ENCODE measurements at places on chromosomes 16 and 17.
A peak's percentile ranks its signal among the peaks of the same experiment; 100 is the strongest.

- no peak for DNase-seq
Measured at GRCh38 chr17:18025945-18026776, 12.8 kb downstream of the ATPAF2 start.

GRCh38 chr17:80986816-80987475, 4.7 kb upstream of the CHMP6 start:
- DNase-seq = no peak

DNA sequence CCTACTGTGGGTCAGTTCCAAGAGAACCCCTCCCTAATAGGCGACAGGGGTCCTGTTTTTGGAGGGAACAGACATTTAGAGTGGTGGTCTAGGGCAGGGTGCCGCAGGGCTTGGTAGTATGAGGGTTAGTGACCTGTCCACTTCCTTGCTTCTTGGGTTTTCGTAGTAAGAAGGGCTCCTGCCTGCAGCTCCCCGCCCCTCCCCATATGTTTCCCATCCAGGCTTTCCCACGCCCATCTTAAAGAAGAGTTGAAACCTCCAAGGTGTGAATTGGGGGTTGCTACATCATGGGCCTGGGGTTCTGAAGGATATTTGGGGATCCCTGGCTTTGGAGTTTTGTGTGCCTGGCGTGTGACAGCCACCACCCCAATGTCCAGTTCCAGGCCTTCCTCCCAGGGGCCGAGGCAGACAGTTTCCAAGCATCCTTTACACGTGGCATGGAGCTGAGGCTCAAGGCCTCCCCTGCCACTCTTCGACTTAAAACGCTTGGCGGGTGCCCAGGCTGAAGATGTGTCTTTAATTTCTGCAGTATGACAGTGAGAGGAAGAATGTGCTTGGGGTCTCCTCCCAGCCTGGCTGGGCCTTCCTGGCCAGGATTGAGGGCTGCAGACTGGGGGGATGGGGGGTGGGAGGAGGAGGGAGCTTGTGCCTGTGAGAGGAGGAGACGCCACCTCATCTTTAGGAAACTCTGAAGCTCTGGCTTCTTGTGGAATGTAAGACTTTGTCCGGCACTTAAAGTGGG, 2.3 kb upstream of the COL1A1 start:
- no peak for DNase-seq

DNA sequence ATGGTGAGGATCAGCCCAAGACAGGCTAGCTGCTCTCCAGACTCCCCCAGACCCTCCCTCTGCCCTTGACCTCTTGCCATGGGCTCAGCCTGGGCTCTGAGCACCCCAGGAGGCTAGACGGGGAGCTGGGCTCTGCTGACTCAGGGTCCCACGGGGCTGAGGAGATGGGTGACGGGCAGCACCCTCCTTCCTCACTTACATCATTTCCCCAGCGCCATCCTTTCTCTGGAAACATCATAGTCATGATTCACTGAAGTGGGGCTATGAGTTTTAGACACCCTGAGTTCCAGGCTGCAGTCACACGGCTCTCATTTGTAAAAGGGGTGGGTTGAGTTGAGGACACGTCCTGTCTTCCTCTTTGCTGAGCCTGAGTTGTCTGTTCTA, 3.0 kb upstream of the ITGAX start:
- DNase-seq = no peak

- DNase-seq = no peak
Measured at GRCh38 chr16:72908362-72909167, 139.4 kb downstream of the ZFHX3 start.

DNA sequence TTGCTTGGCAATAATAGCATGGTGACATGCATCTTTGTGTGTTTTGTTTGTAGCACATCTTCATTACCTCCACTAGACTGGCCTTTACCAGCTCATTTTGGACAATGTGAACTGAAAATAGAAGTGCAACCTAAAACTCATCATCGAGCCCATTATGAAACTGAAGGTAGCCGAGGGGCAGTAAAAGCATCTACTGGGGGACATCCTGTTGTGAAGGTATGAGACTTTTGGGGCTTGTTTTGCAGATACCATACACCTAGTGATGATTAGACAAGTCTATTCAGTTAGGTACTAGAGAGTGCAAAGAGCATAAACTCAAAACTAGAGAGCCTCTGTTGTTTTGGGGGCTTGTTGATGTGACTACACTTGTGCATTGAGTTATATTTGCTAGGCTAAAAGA, 41.2 kb downstream of the NFATC3 start:
- DNase-seq = no peak

DNA sequence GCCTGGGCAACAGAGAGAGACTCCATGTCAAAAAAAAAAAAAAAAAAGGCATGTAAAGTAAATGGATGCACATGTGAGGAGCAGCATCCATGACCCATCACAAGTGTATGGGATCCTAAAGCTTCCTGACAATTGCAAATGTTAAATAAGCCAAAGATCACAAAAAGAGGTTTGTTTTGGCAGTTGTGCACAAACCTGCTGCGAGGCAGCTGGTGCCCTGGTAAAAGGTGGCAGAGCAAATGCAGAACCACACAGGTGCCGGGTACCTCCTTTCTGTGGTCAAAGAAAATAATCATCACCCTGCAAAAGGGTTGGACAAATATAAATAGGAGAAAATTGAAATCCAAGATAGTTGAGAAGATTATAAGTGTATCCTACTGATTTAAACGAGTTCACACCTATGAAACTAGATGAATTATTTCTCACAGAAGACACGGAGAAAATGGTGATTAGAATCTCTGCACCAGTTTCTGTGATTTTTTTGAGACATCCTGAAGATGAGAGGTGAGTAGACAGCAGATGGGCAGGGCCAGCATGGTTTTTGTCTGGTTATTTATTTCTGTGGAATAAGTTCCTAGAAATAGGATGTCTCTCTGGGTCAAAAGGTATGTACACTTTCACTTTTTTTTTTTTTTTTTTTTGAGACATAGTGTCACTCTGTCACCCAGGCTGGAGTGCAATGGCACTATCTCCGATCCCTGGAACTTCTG, 291.3 kb downstream of the CDH13 start:
- no peak for DNase-seq

DNA sequence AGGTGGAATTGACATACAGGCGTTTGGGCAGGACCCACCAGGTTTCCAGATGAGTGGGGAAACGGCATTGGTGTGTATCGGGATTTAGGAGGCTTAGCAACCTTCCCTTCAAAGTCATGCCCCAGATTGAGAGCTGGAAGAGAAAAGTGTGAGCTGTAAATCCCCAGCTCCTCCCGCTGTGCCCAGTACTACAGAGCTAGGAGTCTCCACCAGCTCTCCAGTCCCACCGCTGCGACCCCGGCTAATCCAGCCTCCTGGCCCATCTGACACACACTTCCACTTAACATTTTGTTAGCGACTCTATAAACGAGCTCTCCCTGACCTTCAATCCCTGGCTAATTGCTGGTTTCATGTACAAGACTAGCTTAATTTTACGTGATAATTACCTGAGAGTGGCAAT, 29.9 kb upstream of the LHX1 start:
- DNase-seq = no peak

GRCh38 chr17:78259192-78259554, 27.7 kb downstream of the TMEM235 start:
- no peak for DNase-seq

DNA sequence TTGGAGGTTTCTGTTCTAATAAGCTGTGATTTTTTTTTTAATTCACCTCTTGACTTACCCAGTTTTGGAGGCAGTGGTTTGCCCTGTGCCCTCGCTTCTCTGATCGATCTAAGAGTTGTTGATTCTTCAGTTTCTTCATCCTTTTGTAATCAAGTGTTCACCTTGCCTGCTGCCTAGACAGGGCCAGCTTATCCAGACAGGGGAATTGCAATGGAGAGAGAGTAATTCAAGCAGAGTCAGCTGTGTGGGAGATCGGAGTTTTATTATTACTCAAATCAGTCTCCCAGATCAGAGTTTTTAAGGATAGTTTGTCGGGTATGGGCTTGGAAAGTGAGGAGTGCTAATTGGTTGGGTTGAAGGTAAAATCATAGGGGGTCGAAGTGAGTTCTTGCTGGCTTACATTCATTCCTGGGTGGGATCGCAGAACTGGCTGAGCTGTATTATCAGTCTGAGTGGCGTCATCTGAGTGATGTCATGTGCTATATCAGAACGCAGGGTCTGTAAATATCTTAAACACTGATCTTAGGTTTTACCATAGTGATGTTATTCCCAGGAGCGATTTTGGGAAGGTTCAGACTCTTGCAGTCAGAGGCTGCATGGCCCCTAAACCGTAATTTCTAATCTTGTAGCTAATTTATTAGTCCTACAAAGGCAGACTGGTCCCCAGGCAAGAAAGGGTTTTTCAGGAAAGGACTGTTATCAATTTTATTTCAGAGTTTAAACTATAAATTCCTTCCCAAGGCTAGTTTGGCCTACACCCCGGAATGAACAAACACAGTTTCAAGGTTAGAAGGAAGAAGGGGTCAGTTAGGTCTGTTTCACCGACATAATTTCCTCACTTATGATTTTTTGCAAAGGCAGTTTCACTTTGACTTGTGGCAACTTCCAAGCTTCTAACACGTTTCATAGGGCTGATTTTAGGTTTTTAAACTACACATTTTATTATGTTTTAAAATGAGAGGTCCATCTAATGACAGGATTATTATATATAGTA, 21.5 kb upstream of the KCNJ16 start:
- no peak for DNase-seq

DNA sequence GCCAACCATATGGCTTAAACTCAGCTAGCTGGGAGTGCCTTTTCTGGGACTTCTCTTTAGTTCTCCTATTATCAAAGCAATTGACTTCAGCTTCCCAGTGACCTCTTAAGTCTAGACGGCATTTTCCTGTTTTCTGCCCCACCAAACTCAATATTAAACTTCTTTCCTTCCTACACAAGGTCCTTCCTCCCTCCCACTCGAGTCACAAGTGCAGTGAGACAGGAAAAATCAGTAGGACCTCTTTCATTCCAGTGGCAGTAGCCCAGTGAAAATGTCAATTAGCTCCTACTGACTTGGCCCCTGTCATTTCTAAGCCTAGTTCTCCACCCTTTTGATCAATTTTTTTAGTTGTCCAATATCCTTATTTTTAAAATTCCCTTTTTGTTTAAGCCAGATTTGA, 9.6 kb upstream of the NACA2 start:
- no peak for DNase-seq

GRCh38 chr17:48155889-48156611, 48.5 kb downstream of the SNX11 start:
- peak; percentile 38 for DNase-seq

- DNase-seq = no peak
Measured at GRCh38 chr17:77722366-77722765, 236.1 kb upstream of the TNRC6C start.

- DNase-seq = no peak
Measured at GRCh38 chr16:4890686-4891085, 43.4 kb downstream of the UBN1 start.
